Body of pancreas (tissue), 4 donors: ENCODE measurements at places on chromosomes 3 and 15. TPM values are rescaled to one million over a fixed set of nuclear protein-coding genes. Genes with fewer than 3 reads are reported as not detected.

Gene CCR9
- not detected for total RNA-seq

Gene ROPN1
- total RNA-seq = not detected

Gene ANKRD34C
- total RNA-seq = under 0.01 TPM

Gene POMGNT2
- total RNA-seq = 13.7 TPM

Gene LARP6
- total RNA-seq = 20.0 TPM

Gene CLSTN2
- total RNA-seq = 14.8 TPM

Gene BOC
- 22.7 TPM for total RNA-seq

Gene GP9
- not detected for total RNA-seq

Gene GOLGA6D
- total RNA-seq = not detected

- no peaks in the 10 kb centered on the region for H3K4me1 ChIP-seq
- no peak overlapping the region for H3K27ac ChIP-seq
- no peaks in the 10 kb centered on the region for H3K36me3 ChIP-seq
- no peaks in the 10 kb centered on the region for H3K27me3 ChIP-seq
These were observed 15.7 kb downstream of the KIF9 start for GRCh38 chr3:47266709-47267489.

- H3K4me3 ChIP-seq = no peak overlapping the region
- DNase-seq = no peak
- H3K36me3 ChIP-seq = no peaks in the 10 kb centered on the region
- H3K27me3 ChIP-seq = no peaks in the 10 kb centered on the region
These were observed 203.4 kb downstream of the MEIS2 start for GRCh38 chr15:36896949-36897348.

DNA sequence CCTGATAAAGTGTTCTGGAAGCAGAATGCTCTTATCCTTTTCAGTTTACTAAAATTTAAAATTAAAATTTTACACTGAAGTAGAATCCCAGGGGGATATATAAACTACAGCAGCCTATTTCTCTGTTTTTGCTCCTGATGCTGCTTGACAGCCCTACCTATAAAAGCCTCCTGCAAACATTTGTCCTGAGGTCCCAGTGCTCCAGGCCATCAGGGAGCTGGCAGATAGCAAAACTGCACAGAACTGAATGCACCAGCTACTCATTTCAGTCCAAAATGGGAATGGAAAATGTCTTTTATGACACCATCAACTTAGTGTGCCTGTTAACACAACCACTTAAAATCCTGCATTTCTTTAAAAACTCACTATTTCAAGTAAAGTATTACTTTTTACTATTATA lies 50.1 kb downstream of the FRMD5 start:
- no peaks in the 10 kb centered on the region for H3K36me3 ChIP-seq
- H3K4me3 ChIP-seq = no peak overlapping the region
- no peak overlapping the region for H3K27ac ChIP-seq
- H3K4me1 ChIP-seq = no peaks in the 10 kb centered on the region

GRCh38 chr15:33157371-33158037 lies 37.0 kb downstream of the FMN1 start:
- no peak for DNase-seq
- H3K27me3 ChIP-seq = no peaks in the 10 kb centered on the region
- H3K27ac ChIP-seq = no peak overlapping the region
- no peaks in the 10 kb centered on the region for H3K4me1 ChIP-seq
- H3K4me3 ChIP-seq = no peak overlapping the region

- no peaks in the 10 kb centered on the region for H3K36me3 ChIP-seq
- H3K27me3 ChIP-seq = no peaks in the 10 kb centered on the region
- peaks cover 12% of the 10 kb centered on the region for H3K4me1 ChIP-seq
- no peak overlapping the region for H3K27ac ChIP-seq
- no peak overlapping the region for H3K4me3 ChIP-seq
These were observed 31.8 kb upstream of the HHATL start for GRCh38 chr3:42734263-42734860.

DNA sequence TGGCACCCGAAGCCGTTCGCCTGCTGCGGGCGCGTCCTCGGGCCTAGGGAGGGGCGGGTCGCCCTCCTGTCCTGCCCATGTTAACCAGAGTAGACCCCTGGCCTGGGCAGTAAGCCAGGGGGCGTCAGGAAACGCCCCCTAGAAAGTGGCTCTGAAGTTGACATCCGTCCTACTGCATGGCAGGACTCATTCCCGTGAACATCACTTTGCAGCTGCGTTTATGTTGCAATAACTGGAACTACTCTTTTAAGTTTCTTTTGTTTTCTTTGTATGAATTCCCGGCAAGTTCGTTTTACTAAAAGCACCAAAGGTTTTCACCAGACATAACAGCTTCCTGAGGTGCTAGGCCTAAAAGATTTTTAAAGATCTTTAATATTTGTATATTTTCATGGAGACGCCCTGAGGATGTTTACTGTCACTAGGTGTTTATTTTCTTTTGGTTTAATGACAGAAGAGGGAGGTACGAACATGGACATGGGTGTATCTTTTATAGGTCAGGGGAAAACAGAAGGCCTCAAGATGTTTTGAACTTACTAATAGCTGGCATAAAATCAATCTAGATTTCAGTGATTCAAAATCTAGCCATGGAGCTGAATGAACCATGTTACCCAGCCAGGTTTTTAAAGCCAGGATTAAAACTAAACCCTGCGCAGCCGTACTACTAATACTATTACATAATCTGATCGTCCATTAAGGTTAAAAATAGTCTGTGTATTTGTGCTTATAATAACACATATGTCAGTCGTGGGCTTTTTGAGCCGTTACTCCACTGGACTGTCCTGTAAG lies 1.0 kb downstream of the C15orf61 start:
- H3K4me3 ChIP-seq = peak overlapping the region; percentile 36
- H3K27me3 ChIP-seq = no peaks in the 10 kb centered on the region
- H3K27ac ChIP-seq = peak overlapping the region; percentile 96
- no peaks in the 10 kb centered on the region for H3K36me3 ChIP-seq
- H3K4me1 ChIP-seq = peaks cover 29% of the 10 kb centered on the region

DNA sequence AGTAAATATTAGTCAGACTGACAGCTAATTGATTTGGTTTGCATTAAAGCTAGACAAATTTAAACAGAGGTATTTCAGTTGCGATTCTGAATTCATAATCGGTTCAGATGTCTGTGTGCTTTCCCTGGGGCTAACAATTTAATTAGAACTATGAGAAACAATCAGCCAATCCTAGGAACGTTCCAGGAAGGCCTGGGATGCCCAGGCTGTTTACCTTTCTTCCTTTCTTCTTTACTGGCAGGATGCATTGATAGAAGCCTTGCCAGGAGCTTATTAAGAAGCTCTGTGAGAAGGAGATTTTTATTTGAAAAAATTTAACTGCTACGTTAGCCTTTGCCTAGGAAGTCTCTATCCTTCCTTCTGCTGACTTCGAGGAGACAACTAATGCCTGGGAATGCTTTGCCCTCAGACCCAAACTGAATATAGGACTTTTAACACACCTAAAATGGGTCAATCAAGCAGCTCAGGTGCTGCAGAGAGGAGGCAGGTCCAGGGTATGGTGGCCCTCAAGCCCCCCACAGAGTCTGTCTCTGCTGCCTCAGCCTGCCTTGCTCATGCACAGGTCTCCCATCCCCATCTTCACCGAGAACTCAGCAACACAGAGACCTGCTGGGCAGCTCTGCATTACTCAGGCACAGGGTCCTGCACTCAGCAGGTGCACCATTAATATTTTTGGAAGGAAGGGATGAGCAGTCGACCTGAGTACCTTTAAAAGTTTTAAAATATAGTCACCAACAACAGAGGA lies 48.5 kb downstream of the PCSK6 start:
- H3K27me3 ChIP-seq = no peaks in the 10 kb centered on the region
- H3K27ac ChIP-seq = no peak overlapping the region
- no peaks in the 10 kb centered on the region for H3K36me3 ChIP-seq
- H3K4me3 ChIP-seq = no peak overlapping the region
- DNase-seq = no peak
- H3K4me1 ChIP-seq = peaks cover 19% of the 10 kb centered on the region

GRCh38 chr15:25792128-25792527 lies 71.0 kb downstream of the ATP10A start:
- H3K4me1 ChIP-seq = no peaks in the 10 kb centered on the region
- H3K27ac ChIP-seq = no peak overlapping the region

DNA sequence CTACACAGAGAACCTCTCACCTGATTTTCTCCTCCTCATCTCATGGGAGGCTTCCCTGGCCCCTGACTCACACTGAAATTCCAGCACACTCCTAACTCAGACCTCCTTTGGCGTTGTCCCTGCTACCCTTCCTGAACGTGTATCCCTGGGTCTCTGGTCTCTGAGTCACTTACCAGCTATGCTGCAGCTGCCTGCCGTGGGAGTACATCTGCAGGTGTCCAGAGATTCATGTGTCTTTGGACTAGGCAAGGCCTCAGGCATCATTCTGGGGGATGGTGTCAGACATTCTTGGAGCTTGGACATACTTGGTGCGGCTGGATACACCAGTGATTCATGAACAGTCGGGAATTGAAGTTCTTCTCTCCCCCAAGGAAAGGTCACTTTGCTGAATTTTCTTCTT lies 148.8 kb upstream of the TRIM42 start:
- H3K4me1 ChIP-seq = peaks cover 4% of the 10 kb centered on the region
- H3K36me3 ChIP-seq = no peaks in the 10 kb centered on the region
- H3K27me3 ChIP-seq = no peaks in the 10 kb centered on the region

- no peaks in the 10 kb centered on the region for H3K4me1 ChIP-seq
- no peak for DNase-seq
- H3K27ac ChIP-seq = no peak overlapping the region
- H3K36me3 ChIP-seq = no peaks in the 10 kb centered on the region
- H3K27me3 ChIP-seq = no peaks in the 10 kb centered on the region
- H3K4me3 ChIP-seq = no peak overlapping the region
These were observed 420.4 kb upstream of the PROK2 start for GRCh38 chr3:72205297-72205826.

DNA sequence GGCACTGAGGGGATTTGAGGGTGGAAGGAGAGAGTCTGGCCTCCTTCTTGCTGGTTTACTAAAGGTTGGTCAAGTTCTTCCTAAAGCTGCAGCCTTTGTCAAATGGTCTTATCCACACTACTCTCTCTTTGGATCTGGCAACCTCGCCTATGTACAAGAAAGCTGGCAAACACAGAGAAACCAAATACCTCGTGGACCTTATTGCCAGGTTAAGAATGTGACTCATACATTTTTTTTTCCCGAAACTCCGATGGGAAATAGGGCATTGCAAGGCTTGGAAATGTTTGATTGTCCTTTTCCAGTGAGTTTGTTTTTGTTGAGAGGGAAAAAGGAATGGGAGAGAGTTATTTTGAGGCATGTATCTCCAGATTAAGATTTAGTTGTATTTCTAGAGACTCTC lies 13.9 kb downstream of the EOMES start:
- no peaks in the 10 kb centered on the region for H3K36me3 ChIP-seq
- no peak overlapping the region for H3K27ac ChIP-seq
- peak; percentile 36 for DNase-seq
- no peak overlapping the region for H3K4me3 ChIP-seq

DNA sequence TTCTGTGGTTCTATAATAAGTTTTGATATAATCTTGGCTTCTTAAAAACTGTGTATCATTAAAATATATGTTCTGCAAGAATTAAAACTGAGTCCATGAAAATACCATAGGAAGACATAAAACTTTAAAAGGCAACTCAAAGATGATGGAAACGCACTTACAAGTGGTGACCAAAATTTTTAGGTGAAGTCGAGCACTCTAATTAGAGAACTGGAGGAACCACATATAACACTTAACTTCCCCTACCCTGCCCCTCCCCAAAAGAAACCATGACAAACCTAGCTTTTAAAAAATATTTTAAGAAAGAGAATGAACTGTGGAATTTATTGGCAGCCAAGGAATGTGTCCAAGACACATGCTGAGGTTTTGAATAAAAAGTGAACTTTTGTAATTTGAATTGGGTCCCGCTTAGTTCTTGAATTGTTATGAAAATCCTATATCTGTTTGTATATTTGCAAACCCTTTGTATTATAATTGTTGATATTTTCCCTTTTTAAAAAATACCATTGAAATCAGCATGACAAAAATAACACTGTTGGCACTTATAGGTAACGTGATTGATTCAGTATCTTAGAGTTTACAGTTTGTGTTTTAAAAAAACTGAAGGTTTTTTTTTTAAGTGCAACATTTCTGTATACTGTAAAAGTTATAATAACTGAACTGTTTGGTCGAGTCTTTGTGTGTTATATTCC lies 7.7 kb downstream of the NR2F2 start:
- peaks cover 62% of the 10 kb centered on the region for H3K4me1 ChIP-seq
- peak overlapping the region; percentile 88 for H3K27ac ChIP-seq
- H3K36me3 ChIP-seq = no peaks in the 10 kb centered on the region

DNA sequence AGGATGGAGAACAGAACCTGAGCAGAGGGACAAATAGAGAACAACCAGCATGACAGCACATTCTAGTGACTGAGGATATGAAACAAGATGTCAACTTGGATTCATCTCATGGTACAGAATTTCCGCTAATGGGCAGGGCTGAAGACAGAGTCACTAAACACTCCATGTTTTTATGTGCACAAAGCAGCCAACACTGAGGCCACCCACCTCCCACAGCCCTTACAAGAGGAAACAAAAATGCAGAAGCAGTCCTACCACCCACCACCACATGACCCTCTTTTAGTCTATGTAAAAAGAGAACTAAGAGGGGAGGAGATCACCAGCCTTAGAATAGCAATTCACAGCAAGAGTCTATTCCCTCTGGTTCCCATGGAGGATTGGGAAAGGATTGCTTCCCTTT lies 131.4 kb upstream of the UBE2E2 start:
- peak overlapping the region; percentile 45 for H3K27ac ChIP-seq
- H3K27me3 ChIP-seq = no peaks in the 10 kb centered on the region
- no peaks in the 10 kb centered on the region for H3K36me3 ChIP-seq

DNA sequence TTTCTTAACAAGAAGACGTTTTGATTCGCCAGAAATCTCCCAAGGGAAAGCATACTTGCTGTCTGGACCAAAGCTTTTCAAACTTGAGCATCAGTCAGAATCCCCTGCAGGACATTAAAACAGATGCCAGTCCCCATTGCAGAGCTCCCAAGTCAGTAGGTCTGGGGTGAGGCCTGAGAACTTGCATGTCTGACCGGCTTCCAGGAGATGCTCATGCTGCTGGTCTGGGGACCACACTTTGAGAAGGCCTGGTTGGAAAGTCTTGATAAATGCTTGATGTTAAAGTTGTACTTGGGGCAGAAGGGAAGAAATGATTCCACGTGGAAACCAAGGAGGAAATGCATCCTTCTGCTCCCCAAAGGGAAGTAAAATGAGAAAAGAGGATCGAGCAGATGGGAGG lies 24.3 kb upstream of the CAV3 start:
- no peak overlapping the region for H3K27ac ChIP-seq
- no peak for DNase-seq
- H3K4me1 ChIP-seq = peaks cover 5% of the 10 kb centered on the region
- H3K4me3 ChIP-seq = no peak overlapping the region
- no peaks in the 10 kb centered on the region for H3K36me3 ChIP-seq

GRCh38 chr15:51908316-51908715 lies 63.3 kb downstream of the LEO1 start:
- peak overlapping the region; percentile 13 for H3K27ac ChIP-seq
- peaks cover 21% of the 10 kb centered on the region for H3K4me1 ChIP-seq
- no peak overlapping the region for H3K4me3 ChIP-seq
- no peaks in the 10 kb centered on the region for H3K27me3 ChIP-seq
- H3K36me3 ChIP-seq = no peaks in the 10 kb centered on the region
- no peak for DNase-seq

- H3K4me3 ChIP-seq = no peak overlapping the region
- no peak for DNase-seq
- H3K27me3 ChIP-seq = no peaks in the 10 kb centered on the region
- no peaks in the 10 kb centered on the region for H3K36me3 ChIP-seq
These were observed 52.1 kb upstream of the IL12A start for GRCh38 chr3:159936541-159936940.

GRCh38 chr15:69755551-69756310 lies 303.1 kb downstream of the RPLP1 start:
- no peak overlapping the region for H3K4me3 ChIP-seq
- DNase-seq = no peak
- no peaks in the 10 kb centered on the region for H3K27me3 ChIP-seq
- H3K4me1 ChIP-seq = peaks cover 7% of the 10 kb centered on the region
- no peak overlapping the region for H3K27ac ChIP-seq
- H3K36me3 ChIP-seq = no peaks in the 10 kb centered on the region

GRCh38 chr3:125319765-125320164 lies 55.4 kb downstream of the ZNF148 start:
- no peaks in the 10 kb centered on the region for H3K36me3 ChIP-seq
- H3K27ac ChIP-seq = no peak overlapping the region
- no peak overlapping the region for H3K4me3 ChIP-seq
